ENCODE measurements at places on chromosomes 1 and 21. TPM values are rescaled to one million over a fixed set of nuclear protein-coding genes. Genes with fewer than 3 reads are reported as not detected.

DNA sequence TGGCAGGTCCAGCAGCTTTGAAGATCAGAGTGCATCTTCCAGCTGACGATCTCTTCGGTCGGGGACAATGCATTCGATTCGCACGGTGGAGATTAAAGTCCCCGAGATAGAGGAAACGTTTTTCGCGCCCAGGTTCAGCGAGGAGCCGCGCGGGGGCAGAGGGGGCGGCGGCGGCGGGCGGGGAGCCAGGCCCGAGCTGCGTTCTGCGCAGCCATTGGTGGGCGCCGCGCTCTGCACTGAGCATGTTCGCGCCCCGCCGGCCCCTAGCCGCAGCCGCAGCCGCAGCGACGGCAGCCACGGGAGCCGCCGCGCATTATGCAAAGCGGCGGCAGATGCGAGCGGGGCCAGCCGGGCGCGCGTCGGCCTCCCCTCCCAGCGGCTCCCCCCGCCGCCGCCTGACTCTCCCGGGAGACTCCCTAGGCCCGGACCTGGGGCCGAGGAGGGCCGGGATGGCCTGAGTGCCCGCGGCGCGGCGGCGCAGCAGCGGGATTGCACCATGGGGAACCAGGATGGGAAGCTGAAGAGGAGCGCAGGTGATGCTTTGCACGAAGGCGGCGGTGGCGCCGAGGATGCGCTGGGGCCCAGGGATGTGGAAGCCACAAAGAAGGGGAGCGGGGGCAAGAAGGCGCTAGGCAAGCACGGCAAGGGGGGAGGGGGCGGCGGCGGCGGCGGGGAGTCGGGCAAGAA lies at the start of gene FMN2:
FMN2 (plus strand) TSS at position 270 of the 687 bp plus-strand sequence; CDS start at position 497, 227 bp downstream.
- no peak for DNase-seq
- H3K4me1 ChIP-seq = no peaks in the 10 kb centered on the region
- no peak within 1 kb of the TSS for H3K4me3 ChIP-seq

GRCh38 chr21:36786186-36786585 lies 87.3 kb downstream of the SIM2 start:
- H3K27me3 ChIP-seq = no peaks in the 10 kb centered on the region
- no peaks in the 10 kb centered on the region for H3K4me1 ChIP-seq
- no peak overlapping the region for H3K27ac ChIP-seq
- DNase-seq = no peak

- H3K4me1 ChIP-seq = peaks cover 13% of the 10 kb centered on the region
- DNase-seq = no peak
- H3K27ac ChIP-seq = no peak overlapping the region
- H3K36me3 ChIP-seq = no peaks in the 10 kb centered on the region
Observed at GRCh38 chr1:89604414-89604735, 28.5 kb upstream of the LRRC8C start.

YARS1 gene
- total RNA-seq = 158 TPM

KIAA0040 gene
- total RNA-seq = 29.2 TPM

DNA sequence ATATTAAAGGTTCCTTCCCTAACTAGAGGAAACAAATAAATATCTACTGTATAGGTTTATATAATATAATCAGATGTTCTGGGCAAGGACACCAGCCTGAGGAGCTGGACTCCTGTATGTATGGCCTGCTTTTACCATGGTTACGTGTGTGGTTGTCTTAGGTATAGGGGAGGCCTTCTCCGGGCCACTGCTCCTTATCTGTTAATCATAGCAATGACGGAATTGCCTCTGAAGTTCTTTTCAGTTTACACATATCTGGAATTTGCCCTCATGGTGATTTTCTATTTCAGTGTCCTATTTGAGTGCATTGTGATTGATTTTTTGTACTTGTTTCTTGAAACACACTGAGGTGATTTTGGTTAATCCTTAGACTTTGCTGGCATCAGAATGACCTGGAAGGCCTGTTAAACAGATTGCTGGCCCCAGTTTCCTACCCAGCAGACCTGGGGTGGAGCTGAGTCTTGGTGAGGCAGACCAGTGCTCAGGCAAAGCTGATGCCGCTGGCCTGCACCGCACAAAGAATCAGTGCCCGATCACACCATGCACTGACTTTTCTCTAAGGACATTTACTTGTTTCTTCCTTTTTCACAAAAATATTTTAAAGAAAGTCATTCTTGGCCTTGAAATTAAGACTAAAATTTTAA lies 18.5 kb downstream of the ABCB10 start:
- no peak for DNase-seq
- peaks cover 1% of the 10 kb centered on the region for H3K4me1 ChIP-seq
- peaks cover 4% of the 10 kb centered on the region for H3K36me3 ChIP-seq
- H3K27ac ChIP-seq = no peak overlapping the region
- no peak overlapping the region for H3K4me3 ChIP-seq
- H3K27me3 ChIP-seq = no peaks in the 10 kb centered on the region

GRCh38 chr1:222023025-222023424 lies 281.1 kb upstream of the DUSP10 start:
- DNase-seq = peak; percentile 9
- no peaks in the 10 kb centered on the region for H3K27me3 ChIP-seq
- H3K27ac ChIP-seq = no peak overlapping the region
- H3K36me3 ChIP-seq = no peaks in the 10 kb centered on the region

GRCh38 chr1:51299185-51299885 lies 31.0 kb downstream of the TTC39A start:
- DNase-seq = no peak
- peaks cover 59% of the 10 kb centered on the region for H3K4me1 ChIP-seq
- H3K27me3 ChIP-seq = no peaks in the 10 kb centered on the region
- no peak overlapping the region for H3K4me3 ChIP-seq
- H3K36me3 ChIP-seq = no peaks in the 10 kb centered on the region
- H3K27ac ChIP-seq = no peak overlapping the region

- peaks cover 6% of the 10 kb centered on the region for H3K4me1 ChIP-seq
- H3K27me3 ChIP-seq = peaks cover 1% of the 10 kb centered on the region
- DNase-seq = no peak
- no peak overlapping the region for H3K27ac ChIP-seq
- no peaks in the 10 kb centered on the region for H3K36me3 ChIP-seq
Observed at GRCh38 chr1:166925810-166926478, 49.4 kb downstream of the ILDR2 start.

KRTAP21-2 gene
- not detected for total RNA-seq

DNA sequence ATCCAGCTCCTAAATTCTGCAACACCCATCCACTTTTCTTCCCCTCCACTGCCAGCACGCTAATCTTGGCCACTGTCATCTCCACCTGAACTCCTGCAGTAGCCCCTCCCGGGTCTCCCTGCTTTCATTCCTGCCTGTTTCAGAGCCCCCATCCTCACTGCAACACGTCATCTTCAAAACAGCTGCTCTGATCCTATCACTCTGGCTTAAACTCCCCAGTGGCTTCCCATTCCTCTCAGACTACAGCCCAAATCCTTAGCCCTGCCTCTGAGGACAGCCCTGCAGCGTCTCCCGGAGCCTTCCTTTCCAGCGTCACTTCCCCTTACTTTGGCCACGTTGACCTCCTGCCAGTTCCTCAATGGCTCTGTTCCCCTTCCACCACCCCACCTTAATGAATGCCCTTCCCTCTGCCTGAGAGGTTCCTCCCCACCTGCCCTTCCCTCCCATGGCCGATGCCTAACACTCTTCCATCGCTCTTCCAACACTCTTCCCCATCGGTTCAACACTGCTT lies 22.9 kb upstream of the IFNAR2 start:
- H3K36me3 ChIP-seq = no peaks in the 10 kb centered on the region
- DNase-seq = no peak
- no peaks in the 10 kb centered on the region for H3K27me3 ChIP-seq

DNA sequence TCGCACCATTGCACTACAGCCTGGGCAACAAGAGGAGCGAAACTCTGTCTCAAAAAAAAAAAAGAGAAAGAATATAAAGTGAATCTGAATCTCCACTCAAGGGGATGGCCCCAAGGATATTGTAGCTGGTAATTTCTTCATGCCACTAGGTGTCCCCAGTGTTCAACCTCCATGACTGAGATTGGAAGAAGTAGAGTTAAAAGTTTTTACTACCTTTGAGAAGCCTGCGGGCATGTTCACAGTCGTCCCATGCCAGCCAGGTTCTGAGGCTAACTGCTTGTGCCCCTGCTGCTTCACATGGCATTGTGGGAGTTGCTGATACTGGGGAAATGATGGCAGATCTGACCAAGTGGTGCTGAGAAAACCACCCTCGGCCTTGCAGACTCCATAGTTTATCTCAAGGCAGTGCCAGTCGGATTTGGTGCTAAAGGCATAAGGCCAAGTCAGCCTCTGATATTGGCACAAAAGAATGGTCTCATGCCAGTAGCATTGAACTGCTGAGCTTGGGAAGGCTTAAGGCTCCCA lies 10.8 kb upstream of the SHISA4 start:
- peaks cover 5% of the 10 kb centered on the region for H3K4me1 ChIP-seq
- DNase-seq = no peak
- H3K36me3 ChIP-seq = peaks cover 15% of the 10 kb centered on the region
- H3K27ac ChIP-seq = no peak overlapping the region
- no peak overlapping the region for H3K4me3 ChIP-seq

SPATA1 gene
- 2.4 TPM for total RNA-seq

DNA sequence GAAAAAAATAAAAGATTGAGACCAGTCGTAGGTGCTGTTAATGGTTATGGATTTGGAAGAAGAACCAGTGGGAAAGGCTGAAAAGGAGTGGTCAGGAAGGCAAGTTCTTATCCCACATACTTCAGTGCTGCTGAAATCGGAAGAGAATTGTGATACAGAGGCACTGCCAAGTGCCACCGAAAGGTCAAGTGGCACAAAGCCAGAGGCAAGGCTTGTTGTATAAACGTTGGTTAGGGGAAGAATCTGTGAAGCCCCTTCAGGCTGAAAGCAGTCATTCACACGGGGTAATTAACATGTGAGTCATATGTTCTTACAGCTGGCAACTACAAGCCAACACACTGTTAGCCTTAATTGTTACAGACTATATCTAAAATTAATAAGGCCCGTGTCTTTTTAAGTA lies 48.8 kb downstream of the ZBTB40 start:
- no peaks in the 10 kb centered on the region for H3K4me1 ChIP-seq
- H3K27ac ChIP-seq = no peak overlapping the region
- H3K4me3 ChIP-seq = no peak overlapping the region
- H3K36me3 ChIP-seq = peaks cover 4% of the 10 kb centered on the region
- no peak for DNase-seq

- H3K4me1 ChIP-seq = no peaks in the 10 kb centered on the region
- no peaks in the 10 kb centered on the region for H3K27me3 ChIP-seq
- no peak overlapping the region for H3K4me3 ChIP-seq
- H3K36me3 ChIP-seq = no peaks in the 10 kb centered on the region
- H3K27ac ChIP-seq = no peak overlapping the region
Observed at GRCh38 chr1:93960641-93961147, 51.5 kb upstream of the GCLM start.

NAV1 gene
- 1.3 TPM for total RNA-seq

DNA sequence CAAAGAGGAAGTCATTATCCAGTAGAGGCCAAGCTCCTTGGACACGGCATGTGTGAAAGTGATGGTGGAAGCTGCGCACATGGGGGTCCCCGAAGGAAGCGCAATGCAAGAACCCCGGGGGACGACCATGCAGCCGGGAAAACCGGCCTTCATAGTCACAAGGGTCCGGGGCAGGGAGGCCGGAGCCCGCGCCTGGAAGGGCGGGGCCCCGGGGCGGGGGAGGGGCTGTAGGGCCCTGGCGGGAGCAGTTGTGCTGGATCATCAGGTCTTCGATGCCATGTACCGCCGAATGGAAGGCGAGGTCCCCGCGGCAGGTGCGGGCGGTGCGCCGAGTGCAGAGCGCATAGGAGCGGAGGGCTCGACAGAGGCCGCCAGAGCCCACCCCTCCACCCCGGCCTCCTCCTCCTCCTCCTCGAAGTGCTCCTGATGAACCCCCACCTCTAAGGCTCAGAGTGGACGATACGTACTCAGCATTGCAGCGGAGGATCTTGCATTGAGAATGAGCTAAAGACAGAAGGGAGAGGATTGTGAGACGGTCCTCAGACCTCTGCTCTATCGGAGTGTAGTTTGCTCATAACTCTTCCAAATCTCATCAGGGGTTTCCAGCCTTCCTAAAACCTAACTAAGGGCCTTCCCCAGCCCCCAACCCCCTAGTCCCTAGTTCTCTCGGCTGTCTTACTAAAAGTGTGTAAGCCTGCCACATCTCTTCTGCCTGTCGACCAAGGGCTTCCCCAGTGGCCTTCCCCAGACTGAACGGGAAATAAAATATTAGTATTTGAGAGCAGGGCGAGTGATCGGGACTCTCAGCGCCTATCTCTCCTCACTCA lies 2.1 kb downstream of the HJV start:
- H3K4me3 ChIP-seq = no peak overlapping the region
- no peaks in the 10 kb centered on the region for H3K4me1 ChIP-seq
- no peak for DNase-seq

GRCh38 chr21:45127937-45128336 lies 53.6 kb downstream of the ADARB1 start:
- H3K27me3 ChIP-seq = no peaks in the 10 kb centered on the region
- DNase-seq = no peak
- H3K27ac ChIP-seq = no peak overlapping the region

- no peak overlapping the region for H3K27ac ChIP-seq
- no peaks in the 10 kb centered on the region for H3K36me3 ChIP-seq
- DNase-seq = no peak
- H3K27me3 ChIP-seq = no peaks in the 10 kb centered on the region
Observed at GRCh38 chr1:4055294-4055967, 155.4 kb upstream of the C1orf174 start.

GRCh38 chr1:38133756-38134155 lies 87.2 kb upstream of the POU3F1 start:
- H3K4me3 ChIP-seq = no peak overlapping the region
- H3K4me1 ChIP-seq = no peaks in the 10 kb centered on the region

- DNase-seq = no peak
- no peak overlapping the region for H3K4me3 ChIP-seq
Observed at GRCh38 chr1:67316180-67316902, 8.7 kb downstream of the IL12RB2 start.

ITPKB gene
- 34.4 TPM for total RNA-seq

CLIC6 gene
- 31.9 TPM for total RNA-seq

DNA sequence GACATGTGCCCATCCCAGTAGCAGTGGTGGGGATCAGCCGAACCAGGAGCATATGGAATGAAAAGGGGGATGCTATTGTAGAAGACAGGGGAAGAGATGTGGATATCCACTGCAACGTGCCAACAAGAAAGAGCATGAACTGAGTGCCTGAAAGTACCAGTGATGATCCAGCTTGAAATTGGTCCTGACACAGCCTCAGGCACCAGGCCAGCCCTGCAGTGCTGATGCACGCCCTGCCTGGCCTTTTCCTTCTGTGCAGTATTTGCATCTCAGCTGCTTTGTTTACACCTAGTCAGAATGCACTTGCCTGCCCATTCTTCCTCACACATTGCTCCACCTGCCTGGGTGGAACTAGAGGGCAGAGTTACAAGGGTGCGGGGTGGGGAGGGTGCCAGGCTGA lies 50.3 kb upstream of the ARTN start:
- DNase-seq = no peak
- peaks cover 3% of the 10 kb centered on the region for H3K36me3 ChIP-seq
- no peaks in the 10 kb centered on the region for H3K4me1 ChIP-seq
- H3K4me3 ChIP-seq = no peak overlapping the region

DNA sequence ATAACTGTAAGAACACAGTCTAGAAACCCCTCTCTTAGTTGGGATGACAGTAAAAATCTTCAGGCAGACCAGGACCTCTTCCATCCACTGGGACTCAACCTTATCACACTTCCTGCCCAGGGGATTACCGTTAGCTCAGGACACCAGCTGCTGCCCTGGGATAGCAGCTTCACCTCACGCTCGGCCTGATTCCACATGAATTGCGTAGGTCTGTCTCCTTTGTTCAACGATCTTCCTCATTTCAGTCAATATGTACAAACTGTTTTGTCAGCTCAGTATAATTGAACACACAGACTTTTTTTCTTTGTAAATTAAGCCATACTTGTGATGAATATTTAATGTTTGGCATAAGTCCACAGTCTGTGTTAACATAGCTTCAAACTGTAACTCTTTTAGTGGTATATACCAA lies 290.4 kb downstream of the GRIK1 start:
- H3K27me3 ChIP-seq = no peaks in the 10 kb centered on the region
- no peaks in the 10 kb centered on the region for H3K36me3 ChIP-seq
- no peak overlapping the region for H3K4me3 ChIP-seq
- no peak overlapping the region for H3K27ac ChIP-seq
- DNase-seq = no peak

All from GM12878 (cell line).